ENCODE measurements at places on chromosomes 3 and 15. TPM values are rescaled to one million over a fixed set of nuclear protein-coding genes. Genes with fewer than 3 reads are reported as not detected.

The THRB gene
- 7.7 TPM for total RNA-seq

The CHL1 gene
- 490 TPM for total RNA-seq

The KIF23 gene
- total RNA-seq, result 14.9 TPM

The GOLGA8H gene
- total RNA-seq, result 0.64 TPM

The NLGN1 gene
- total RNA-seq, result 61.6 TPM

The INSYN1 gene
- 22.9 TPM for total RNA-seq

The GPR176 gene
- 12.6 TPM for total RNA-seq

The ITIH1 gene
- 0.18 TPM for total RNA-seq

Measured in cerebellum (tissue), 4 donors.